ENCODE measurements at places on chromosomes 5 and 9. TPM values are rescaled to one million over a fixed set of nuclear protein-coding genes. Genes with fewer than 3 reads are reported as not detected.
A peak's percentile ranks its signal among the peaks of the same experiment; 100 is the strongest.

Gene DMRT3
- 0.53 TPM for total RNA-seq

Gene SLC2A6
- total RNA-seq = 4.7 TPM

Gene FAM221B
- total RNA-seq = not detected

Gene TUSC1
- 0.53 TPM for total RNA-seq

Gene LRRC70
- total RNA-seq = 0.77 TPM

Gene SLC34A3
- 0.27 TPM for total RNA-seq

GRCh38 chr9:129070696-129071525 is 10.0 kb upstream of the DOLPP1 start:
- H3K4me1 ChIP-seq = no peaks in the 10 kb centered on the region
- no peak overlapping the region for H3K27ac ChIP-seq
- H3K36me3 ChIP-seq = peaks cover 2% of the 10 kb centered on the region
- no peak for DNase-seq

GRCh38 chr5:149931992-149932436 is 12.6 kb downstream of the PDE6A start:
- no peak overlapping the region for H3K27ac ChIP-seq
- peaks cover 1% of the 10 kb centered on the region for H3K4me1 ChIP-seq
- DNase-seq = no peak
- H3K27me3 ChIP-seq = peaks cover 15% of the 10 kb centered on the region
- H3K36me3 ChIP-seq = no peaks in the 10 kb centered on the region

DNA sequence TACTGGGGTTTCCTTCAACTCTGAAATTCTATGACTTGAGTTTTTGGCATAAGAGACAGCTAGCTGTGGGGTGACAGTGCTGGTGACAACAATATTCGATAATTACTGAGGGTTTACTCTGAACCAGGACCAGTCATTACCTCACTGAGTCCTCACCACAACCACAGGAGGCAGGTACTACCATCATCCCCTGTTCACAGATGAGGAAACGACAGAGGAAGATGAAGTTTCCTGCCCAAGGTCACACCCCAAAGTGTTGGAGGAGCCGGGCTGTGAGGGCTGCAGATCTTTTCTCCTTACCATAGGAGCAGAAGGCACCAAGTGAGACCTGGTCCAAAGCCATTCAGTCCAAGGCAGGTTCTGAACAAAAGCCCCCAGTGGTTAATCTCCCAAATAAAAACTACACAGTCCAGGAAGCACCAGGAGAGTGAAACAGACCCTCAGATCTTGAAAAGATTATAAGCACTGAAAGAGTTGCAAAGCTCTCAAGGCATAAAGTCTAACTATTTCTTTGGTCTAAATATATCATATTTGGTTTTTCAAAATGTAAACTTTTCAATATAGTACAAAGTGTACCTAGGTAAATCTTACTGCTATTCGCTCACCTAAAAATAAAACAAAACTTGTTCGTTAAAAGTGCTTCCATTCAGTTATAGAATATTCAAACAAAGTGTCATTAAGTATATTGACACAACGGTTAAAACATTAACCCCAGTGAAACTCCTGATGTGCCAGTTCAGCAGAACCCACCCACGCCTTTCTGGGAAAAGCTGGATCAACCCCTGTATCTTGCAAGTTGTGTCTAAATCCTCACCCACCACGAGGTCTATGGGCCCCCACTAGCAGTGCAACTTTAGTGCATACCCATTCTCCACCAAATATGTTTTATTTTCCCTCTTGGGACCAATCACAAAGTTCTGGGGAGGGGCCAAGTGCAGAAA is 82.6 kb upstream of the EQTN start:
- no peak for DNase-seq
- H3K27me3 ChIP-seq = no peaks in the 10 kb centered on the region
- no peaks in the 10 kb centered on the region for H3K36me3 ChIP-seq

- H3K27ac ChIP-seq = peak overlapping the region; percentile 34
- H3K27me3 ChIP-seq = peaks cover 11% of the 10 kb centered on the region
- no peaks in the 10 kb centered on the region for H3K36me3 ChIP-seq
- H3K4me1 ChIP-seq = peaks cover 33% of the 10 kb centered on the region
- no peak for DNase-seq
Observed at GRCh38 chr9:123335193-123335985, 20.6 kb upstream of the CRB2 start.

GRCh38 chr9:95272830-95273229 is 44.7 kb downstream of the FANCC start:
- peaks cover 28% of the 10 kb centered on the region for H3K4me1 ChIP-seq
- no peak for DNase-seq
- no peak overlapping the region for H3K27ac ChIP-seq
- H3K4me3 ChIP-seq = no peak overlapping the region
- H3K36me3 ChIP-seq = peaks cover 5% of the 10 kb centered on the region
- no peaks in the 10 kb centered on the region for H3K27me3 ChIP-seq

DNA sequence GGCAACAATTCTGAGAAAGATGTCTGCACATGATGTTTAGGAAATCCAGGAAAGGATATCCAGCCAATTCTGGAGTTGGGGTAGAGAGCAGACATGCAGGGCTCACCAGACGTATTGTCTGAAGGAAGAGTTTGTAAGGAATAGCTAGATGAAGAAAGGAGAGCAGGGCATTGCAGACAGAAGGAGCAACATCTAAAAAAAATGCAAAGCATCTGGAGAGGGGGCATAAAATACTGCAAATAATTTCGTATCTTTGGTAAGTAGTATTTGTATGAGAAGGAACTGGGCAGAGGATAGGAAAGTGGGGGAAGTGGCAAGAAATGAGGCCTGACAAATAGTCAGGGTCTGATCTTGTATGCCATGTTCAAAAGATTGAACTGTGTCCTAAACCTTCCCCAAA is 74.8 kb downstream of the MACIR start:
- DNase-seq = no peak
- no peaks in the 10 kb centered on the region for H3K36me3 ChIP-seq
- H3K4me3 ChIP-seq = no peak overlapping the region
- H3K4me1 ChIP-seq = peaks cover 7% of the 10 kb centered on the region
- no peaks in the 10 kb centered on the region for H3K27me3 ChIP-seq

- no peak for DNase-seq
- peaks cover 8% of the 10 kb centered on the region for H3K27me3 ChIP-seq
- no peaks in the 10 kb centered on the region for H3K36me3 ChIP-seq
- H3K4me3 ChIP-seq = no peak overlapping the region
- H3K4me1 ChIP-seq = no peaks in the 10 kb centered on the region
Observed at GRCh38 chr5:159837860-159838259, 78.4 kb upstream of the ADRA1B start.

DNA sequence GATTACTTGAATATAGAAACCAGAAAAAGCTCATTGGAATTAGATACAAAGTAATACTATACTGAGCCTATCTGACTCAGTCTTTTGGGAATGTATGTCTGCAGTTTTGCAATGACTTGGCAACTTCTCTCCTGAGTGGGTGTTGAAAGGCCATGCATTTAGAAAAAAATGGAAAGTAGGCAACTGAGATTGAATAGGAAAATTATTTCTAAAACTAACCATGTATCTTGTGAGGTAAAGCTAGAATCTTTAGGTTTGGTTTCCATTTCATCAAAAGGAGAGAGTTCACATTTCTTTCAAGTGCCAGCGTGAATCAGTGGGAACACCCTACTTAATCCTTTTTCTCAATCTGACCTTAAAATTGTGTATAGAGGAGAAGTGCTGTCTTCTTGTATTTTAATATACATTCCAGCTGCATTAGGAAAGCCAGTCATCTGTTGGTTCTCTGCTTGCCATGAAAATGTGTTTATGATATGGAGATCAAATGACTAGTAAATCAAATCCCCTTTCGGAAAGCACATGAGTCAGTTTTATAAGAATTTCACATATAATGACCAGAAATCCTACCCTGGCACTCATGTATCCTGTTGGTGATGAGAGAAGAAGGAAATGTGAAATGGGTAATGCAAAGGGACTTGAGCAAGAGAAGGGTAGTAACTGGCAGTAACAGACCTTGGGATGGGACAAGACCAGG is 30.4 kb downstream of the NFX1 start:
- no peak overlapping the region for H3K27ac ChIP-seq
- no peaks in the 10 kb centered on the region for H3K4me1 ChIP-seq
- no peak overlapping the region for H3K4me3 ChIP-seq
- H3K27me3 ChIP-seq = no peaks in the 10 kb centered on the region
- H3K36me3 ChIP-seq = peaks cover 44% of the 10 kb centered on the region

DNA sequence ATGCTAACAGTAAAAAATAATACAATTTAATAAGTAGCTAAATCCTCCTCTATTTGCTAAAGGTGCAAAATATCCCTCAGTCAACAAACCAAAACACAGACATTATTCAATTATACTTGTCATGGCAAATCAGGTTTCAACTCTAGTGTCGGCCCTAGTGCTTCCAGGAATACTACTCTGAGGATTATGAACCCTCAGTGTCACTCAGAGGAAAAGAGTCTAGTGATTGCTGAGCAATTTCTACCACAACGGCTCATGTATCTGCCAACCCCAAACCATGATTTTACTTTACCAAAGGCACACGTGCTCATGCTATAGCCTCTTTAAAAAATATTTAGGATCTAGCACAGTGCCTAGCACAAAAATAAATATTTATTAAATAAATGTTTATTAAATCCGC is 21.0 kb downstream of the RICTOR start:
- no peak for DNase-seq
- H3K36me3 ChIP-seq = peaks cover 5% of the 10 kb centered on the region
- H3K27ac ChIP-seq = no peak overlapping the region

GRCh38 chr9:137266162-137266527 is 11.0 kb downstream of the NELFB start:
- H3K27me3 ChIP-seq = no peaks in the 10 kb centered on the region
- H3K4me1 ChIP-seq = no peaks in the 10 kb centered on the region
- peaks cover 20% of the 10 kb centered on the region for H3K36me3 ChIP-seq
- H3K27ac ChIP-seq = no peak overlapping the region
- no peak overlapping the region for H3K4me3 ChIP-seq

DNA sequence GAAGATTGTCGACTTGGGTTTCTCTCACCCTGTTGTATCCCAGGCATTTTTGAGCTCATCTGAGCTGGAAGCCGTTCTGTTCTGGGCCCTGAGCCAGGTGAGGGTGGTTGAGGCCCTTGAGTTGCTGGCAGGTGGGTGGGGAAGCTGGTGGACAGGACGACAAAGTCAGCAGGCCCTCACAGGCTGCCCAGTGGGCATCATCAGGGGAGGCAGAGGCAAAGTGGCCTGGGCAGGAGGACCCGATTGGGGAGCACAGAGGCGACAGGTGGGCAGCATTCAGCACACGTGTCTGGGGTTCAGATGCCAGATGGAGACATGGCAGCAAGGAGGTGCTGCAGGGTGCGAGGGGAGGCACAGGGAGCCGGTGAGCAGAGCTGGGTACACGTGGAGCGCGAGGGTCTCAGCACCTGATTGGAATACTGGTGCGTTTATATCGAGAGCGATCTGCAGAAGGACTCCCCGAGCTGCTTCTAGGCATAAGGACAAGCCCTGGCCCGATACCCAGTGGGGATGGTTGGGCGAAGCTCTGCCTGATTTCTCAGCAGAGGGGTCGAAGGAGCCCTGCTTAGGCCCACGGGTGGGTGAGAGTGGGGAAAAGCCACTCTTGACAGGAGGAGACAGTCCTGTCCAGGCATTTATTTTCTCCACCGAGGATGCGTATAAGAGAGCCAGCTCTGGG is 49.0 kb upstream of the SUSD3 start:
- H3K27me3 ChIP-seq = no peaks in the 10 kb centered on the region
- H3K36me3 ChIP-seq = peaks cover 7% of the 10 kb centered on the region
- H3K4me3 ChIP-seq = no peak overlapping the region
- DNase-seq = no peak
- H3K27ac ChIP-seq = no peak overlapping the region

Measured in progenitor cell of endocrine pancreas (in vitro differentiated cells).